EL (cell line): ENCODE measurements at places on chromosomes 6 and 20.
A peak's percentile ranks its signal among the peaks of the same experiment; 100 is the strongest.

DNA sequence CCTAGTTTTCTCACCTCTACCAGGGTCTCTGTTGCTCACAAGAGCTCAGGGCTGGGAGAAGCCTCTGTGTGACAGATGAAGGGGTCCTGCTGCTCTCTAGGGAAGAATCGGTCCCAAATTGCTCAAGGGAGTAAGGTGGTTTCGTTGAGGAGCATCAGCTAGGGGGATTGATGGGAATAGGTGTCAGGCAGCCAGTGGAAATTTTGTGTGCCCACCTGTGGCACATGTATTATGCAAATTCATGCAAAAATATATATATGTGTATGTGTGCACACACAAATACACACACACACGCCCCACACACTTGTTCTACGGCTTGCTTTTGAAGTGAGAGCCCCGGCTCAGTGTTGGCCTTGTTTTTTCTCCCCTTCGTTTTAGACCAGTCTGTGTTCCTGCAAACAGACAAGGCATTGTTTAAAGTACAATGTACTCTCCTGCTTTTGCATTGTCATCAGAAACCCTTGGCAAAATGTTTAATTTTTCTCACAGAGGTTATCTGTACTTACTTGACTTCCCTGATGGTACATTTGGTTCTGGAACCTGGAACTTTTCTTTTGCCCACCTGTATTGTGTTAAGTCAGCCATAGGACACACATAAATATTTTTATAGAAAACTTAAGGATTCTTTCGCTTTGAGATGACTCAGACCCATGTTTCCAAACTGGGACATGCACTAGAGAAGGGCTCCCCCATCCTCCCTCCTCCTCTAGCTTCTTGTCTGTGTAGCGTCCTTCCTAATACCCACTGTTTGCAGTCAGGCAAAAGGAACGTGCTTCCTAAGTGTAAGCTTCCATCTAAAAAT, 26.7 kb downstream of the FOXO3 start:
- DNase-seq = peak; percentile 89

GRCh38 chr6:144266091-144266649, 19.0 kb upstream of the UTRN start:
- peak; percentile 60 for DNase-seq

DNA sequence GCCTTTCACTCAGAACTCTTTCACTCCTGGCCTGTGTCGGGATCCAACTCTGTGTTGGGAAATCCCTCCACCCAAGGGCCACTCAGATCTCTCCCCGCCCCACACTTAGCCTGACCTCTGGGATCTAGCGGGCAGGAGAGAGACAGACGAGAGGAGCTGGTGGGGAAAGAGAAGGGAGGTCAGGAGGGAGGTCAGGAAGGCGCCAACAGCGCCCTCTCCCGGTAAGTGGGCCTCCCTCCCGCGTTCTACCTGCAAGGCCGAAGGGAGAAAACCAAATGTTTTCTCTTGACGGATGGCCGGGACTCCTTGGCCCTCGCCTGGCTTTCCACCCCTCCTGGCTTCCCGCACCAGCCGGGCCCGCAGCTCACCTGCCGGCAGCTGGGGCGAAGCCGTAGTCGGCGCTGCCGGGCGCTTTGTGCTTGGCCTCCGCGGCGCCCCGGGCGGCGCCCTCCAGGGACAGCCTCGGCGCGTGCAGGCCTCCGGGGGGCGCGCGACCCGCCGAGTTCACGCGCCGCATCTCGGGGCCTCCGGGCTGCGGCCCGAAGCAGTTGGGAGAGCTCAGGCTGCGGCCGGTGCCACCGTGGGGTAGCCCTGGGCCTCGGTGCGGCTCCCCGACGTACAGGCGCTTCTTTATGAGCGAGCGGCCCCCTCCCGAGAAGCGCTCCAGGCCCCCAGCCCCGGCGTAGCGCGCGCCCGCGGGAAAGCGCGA, 38.2 kb downstream of the C6orf132 start:
- no peak for DNase-seq

DNA sequence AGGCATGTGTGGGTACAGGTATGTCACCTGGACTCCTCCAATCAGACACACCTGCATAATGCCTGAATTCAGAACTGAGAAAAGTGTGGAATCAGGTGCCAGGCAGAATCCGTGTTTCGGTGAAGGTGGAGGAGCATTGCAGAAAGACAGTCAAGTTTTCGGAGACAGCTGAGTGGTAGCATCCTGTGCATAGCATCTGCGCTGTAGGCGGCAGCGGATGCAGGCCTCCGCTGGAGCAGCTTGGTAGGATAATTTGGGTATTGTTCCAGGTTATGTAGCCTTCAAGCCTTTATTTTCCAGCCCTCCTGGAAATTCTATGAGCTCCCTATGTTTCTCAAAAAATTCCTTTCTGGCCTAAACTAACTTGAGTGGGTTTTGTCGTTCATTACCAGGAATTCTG, 15.5 kb upstream of the ARMC2 start:
- no peak for DNase-seq

- no peak for DNase-seq
Measured at GRCh38 chr6:3596766-3597165, 139.9 kb upstream of the SLC22A23 start.

DNA sequence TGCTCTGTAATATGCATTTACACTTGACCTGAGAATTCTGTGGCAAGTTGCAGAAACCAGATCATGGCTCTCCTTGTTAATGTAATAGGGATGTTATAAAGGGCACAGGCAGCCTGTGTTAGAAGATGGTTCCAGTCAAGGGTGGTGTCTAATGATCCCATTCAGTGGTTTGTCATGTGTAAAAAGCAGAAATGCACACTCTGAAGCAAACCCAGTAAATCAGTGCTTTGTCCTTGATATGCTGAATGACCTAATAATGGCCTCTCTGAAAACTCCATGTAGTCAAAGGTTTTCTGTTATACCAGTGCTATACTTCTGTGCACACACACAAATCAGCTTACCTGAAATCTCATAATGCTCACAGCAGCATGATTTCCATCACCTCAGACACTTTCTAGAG, 66.2 kb downstream of the SOBP start:
- DNase-seq = no peak

DNA sequence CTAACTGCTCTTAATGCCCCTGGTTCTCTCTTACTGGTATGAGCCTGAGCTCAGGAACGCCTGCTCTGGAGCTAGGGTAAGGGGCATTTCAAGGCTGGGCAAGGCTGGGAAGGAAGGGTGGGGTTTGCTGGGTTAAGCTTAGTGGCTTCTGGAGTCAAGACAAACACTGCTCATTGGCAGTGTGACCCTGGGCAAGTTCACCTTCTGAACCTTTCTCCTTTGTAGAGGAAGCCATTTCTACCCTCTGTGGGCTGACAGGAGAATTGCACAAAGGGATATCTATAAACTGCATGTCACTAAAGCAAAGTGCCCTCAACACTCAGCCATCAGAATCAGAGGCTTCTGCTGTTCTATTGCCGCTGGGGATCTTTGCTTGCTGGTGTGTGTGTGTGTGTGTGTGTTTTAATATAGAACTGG, 20.3 kb upstream of the LRRN4 start:
- DNase-seq = peak; percentile 20

DNA sequence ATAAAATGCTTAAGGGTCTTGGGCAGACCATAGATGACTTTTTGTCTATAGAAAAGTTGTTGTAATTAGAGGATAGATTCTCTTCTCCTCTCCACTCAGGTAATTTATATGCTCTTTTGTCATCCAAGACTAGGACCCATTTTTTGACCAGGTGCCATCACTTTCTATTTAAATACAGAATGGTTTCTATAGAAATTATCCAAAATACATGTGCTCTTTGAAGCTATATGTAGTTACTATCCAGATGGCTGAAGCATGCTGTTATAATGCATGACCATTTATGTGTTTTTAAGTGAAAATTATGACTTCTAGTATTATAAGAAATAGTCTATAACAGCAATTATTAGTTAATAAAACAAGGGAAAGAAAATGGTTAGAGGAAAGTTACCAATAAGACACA, 3.0 kb upstream of the MLIP start:
- no peak for DNase-seq

DNA sequence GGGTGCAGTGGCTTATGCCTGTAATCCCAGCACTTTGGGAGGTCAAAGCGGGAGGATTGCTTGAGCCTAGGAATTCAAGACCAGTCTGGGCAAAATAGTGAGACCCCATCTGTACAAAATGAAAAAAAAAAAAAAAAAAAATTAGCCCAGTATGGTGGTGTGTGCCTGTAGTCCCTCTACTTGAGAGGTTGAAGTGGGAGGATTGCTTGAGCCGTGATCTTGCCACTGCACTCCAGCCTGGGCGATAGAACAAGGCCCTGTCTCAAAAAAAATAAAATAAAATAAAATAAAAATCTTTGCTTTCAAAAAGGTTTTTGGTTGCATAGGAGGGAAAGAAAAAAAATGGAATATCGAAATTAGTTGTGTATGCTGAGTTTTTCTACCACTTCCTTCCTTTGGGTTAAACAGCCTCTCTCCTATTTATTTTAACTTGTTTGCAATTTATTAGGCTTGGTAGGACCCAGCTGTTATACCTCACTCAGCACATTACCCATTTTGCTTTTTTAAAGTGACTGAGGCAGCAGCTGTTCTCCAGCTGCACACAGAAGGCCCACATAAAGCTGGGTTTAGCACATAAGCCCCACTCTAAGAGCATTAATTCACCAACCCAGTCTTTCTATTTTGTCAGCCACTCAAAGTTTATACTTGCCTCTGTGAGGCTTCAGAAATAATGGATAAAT, 152.3 kb downstream of the ZFAND3 start:
- no peak for DNase-seq

GRCh38 chr6:67031451-67031850, 1324.4 kb upstream of the EYS start:
- no peak for DNase-seq

GRCh38 chr6:114467931-114468330, 125.1 kb upstream of the HS3ST5 start:
- no peak for DNase-seq

DNA sequence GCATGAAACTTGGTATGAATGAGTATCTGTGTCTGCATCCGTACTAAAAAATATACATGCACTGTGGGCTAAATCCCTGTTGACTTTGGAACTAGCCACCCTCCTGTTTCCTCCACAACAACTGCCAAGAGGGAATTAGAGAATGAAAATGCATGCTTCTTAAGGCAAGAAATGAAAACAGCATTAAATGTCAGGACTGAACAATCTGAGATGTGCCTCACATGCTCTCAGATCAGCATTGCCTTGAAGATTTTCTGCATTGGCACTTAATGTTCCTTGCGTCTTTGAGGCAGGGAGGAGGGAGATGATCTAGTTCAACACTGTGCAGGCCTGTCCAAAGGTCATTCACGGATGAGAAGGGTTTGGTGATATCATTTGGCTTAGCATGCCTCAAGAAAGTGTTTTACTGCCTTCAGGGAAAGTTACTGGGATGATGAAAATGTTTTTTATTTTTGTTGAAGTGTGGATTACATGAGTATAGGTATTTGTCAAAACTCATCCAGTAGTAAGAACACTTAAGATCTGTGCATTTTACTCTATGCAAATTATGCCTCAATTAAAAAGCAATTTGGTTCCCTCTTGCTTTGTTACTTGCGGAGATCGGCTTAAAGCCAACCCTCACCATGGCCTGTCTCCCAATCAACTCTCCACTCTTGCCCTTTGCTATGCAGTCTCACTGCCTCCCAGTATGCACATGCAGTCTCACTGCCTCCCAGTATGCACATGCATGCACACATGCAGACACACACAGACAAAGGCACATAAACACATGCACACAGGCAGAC, 47.5 kb upstream of the RIN2 start:
- no peak for DNase-seq

DNA sequence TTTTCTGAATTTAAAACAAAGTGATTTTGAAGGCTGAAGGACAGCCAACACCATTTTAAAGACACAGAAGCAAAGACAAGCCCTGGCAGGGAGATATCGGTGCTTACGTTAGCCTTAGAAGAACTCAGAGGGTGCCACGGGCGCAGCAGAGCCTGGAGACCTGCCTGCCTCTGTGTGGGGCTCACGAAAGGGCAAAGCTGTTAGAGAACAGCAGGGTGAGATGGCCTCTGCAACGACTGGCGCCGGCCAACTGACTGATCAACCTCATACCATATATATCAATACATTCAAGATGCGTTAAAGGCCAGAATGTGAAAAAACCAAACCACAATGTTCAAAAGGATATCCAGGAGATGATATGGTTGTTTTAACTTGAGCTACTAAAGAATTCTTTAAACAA, 151.0 kb upstream of the RPS6KA2 start:
- no peak for DNase-seq

DNA sequence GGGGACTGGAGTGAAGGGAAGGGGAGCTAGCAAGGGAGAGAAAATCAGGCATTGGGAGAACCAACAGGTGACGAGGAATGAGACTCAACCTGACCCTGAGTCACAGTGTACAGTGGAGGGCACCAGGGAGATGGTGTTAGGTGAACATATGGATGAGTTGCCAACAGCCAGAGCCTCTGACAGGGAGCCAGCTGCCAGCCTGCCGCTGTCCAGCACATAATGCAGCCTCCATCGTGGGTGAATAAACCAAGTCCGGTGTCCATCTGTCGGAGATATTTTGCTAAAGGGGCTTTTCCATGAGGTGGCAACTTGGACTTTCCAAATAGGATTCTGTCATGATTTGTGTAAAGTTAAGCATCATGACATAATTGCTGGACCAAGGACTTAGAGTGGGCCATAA, 88.1 kb downstream of the CDH4 start:
- DNase-seq = no peak

DNA sequence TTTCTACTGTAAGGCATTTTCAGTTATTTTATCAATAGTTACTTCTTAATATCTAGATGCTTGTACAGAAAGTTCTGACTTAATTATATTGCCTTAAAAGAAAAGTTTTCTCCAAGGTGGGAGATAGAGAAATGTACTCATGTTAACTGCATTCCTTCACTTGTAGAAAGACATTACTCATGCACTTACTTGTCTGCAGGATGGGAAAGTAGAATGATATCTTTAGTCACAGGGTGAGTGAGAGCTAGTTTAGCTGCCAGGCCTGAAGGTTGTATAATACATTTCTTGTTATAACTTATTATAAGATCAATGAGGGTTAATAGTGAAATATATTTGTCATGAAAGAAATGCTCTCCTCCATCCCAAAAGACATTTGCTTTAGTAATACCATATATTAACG, 92.1 kb downstream of the CRYBG1 start:
- no peak for DNase-seq

DNA sequence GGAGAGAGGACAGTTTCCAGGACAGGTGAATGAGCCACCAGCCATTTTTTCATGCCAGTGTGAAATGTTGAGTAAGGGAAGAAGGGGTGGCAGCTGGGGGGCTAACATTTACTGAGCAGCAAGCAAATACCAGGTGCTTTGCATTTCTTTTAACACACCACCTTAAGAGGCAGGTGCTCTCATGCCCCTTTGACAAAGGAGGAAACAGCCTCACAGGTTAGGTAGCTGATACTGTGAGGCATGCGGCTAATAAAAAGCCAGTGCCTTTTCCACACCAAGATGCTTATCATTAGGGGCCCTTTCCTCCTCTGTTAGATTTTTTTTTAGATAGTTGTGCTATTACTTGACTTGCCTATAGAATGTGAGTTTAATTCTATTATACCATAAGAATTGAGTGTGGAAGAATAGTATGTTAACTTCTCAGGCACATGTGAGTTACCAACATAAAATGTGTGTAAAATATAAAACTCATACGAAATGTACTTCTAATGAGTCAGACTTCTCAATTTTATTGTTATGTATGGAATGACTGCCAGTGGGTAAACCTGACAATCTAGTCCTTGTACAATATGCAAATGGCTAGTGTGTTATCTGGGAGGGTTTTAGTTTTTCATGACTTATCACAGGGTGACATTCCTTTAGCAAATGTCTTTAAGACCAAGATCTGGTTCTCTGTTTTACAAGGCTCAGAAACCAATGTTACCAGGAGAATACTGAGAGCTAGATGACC, 260.0 kb downstream of the TMEM242 start:
- peak; percentile 43 for DNase-seq

- DNase-seq = no peak
Measured at GRCh38 chr6:154060076-154060475, 21.0 kb downstream of the OPRM1 start.

- peak; percentile 28 for DNase-seq
Measured at GRCh38 chr20:5364997-5365597, 48.3 kb upstream of the PROKR2 start.
